ENCODE measurements at places on chromosomes 12 and 14. TPM values are rescaled to one million over a fixed set of nuclear protein-coding genes. Genes with fewer than 3 reads are reported as not detected.

Gene TMEM121
- polyA plus RNA-seq: 0.31 TPM

GRCh38 chr12:116121453-116121871, 156.0 kb downstream of the MED13L start:
- no peak for DNase-seq

Gene PLCZ1
- polyA plus RNA-seq: 0.15 TPM

- no peak for DNase-seq
Observed at GRCh38 chr12:93621986-93622385, 49.5 kb downstream of the SOCS2 start.

DNA sequence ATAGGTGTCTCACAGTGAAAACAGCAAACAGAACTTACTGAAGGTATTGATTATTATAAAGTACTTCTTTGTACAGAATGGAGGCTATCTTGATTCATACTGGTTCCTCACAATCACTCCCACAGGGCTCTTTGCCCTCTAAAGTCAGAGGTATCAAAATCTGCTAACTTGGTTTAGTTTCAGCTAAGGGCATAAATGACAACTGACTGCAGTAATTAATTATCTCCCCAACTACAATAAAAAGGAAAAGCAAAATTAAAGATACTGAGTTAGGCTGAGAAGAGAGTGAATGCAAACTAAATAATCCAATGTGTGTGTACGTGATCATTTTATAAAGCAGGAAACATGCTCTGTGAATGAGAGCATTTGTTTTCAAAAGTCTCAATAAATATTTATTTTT, 338.7 kb downstream of the ACSS3 start:
- no peak for DNase-seq

Gene CCDC184
- 0.51 TPM for polyA plus RNA-seq

GRCh38 chr12:24328261-24328660, 378.8 kb upstream of the SOX5 start:
- no peak for DNase-seq

- DNase-seq: no peak
Observed at GRCh38 chr14:68263563-68264259, 444.1 kb downstream of the RAD51B start.

Gene CHGA
- polyA plus RNA-seq: 0.08 TPM

GRCh38 chr12:79056775-79057174, 192.2 kb downstream of the SYT1 start:
- no peak for DNase-seq

- DNase-seq: no peak
Observed at GRCh38 chr12:108131657-108132126, 2.6 kb downstream of the WSCD2 start.

GRCh38 chr12:10562306-10562933, 51.0 kb downstream of the MAGOHB start:
- no peak for DNase-seq

Gene JKAMP
- 166 TPM for polyA plus RNA-seq

Gene FIGNL2
- not detected for polyA plus RNA-seq

Gene GLS2
- polyA plus RNA-seq: 0.63 TPM

- no peak for DNase-seq
Observed at GRCh38 chr14:81018251-81018650, 62.8 kb downstream of the TSHR start.

DNA sequence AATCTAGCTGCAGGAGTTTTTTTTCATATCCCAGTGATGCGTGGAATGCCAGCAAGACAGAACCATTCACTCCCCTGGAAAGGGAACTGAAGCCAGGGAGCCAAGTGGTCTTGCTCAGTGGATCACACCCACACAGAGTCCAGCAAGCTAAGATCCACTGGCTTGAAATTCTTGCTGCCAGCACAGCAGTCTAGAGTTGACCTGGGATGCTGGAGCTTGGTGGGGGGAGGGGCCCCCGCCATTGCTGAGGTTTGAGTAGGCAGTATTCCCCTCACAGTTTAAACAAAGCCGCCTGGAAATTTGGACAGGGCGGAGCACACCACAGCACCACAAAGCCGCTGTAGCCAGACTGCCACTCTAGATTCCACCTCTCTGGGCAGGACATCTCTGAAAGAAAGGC, 86.9 kb upstream of the STXBP6 start:
- DNase-seq: no peak
